ENCODE measurements at places on chromosomes 11 and 22.

- DNase-seq, result no peak
These were observed 97.0 kb downstream of the SPON1 start for GRCh38 chr11:14059491-14059890.

DNA sequence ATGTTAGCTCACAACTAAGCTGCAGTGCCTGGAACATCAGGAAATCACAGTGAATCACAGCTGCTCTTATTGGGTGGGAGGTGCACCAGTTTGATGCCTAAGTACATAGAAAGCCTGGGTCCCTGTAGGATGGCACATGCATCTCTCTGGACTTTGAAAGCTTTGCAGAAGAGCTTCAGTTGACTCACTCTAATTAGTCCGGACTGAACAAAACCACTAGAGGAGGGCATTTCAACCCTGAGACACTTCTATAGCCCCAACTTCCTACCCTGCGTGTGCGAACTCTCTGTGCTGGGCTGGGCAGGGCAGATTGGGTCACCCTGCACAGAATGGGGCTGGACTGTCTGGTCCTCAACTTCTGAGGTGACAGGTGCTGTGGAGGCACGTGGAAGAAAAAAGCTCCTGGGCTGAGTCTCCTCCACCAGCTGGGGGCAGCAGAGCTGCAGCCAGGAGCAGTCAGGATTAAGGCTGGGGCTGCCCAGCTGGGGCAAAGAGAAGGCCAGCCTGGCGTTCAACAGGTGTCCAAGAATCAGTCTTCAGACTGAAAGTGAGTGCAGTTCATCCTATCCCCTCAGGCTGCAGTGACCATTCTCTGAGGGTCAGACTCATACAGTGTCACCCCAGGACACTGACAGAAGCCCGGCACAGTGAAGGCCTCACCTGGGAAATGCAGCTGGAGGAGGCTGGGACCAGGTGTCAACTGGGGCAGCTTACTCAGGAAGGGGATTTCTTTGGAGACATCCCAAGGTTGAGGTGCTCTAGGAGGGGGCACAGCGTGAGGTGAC lies 22.1 kb downstream of the GGTLC2 start:
- no peak for DNase-seq

DNA sequence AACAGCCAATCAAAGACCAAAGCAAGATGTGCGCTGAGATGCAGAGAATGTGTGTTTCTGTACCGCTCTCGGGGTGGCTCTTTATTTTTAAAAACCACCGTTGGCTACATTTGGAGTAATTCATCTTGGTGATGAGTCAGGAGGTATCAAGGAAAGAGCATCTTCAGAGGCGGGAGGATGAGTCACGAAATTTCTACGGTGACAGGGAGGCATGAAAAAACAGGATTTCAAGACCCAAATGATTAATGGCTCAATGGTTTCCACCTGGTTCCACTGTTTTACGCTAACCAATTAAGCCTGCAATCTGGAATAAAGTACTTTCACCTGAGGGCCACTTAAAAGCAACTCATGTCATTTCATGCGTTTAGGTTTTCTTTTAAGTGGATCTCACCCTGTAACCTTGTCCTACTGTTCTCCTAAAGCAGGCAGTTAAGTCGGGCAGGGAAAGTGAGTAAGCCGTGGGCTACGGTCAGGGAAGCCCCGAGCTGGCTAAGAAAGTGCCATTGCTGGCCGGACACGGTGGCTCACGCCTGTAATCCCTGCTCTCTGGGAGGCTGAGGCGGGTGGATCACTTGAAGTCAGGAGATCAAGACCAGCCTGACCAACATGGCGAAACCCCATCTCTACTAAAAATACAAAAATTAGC lies 74.6 kb downstream of the CELSR1 start:
- no peak for DNase-seq

- no peak for DNase-seq
These were observed 94.7 kb upstream of the FOLH1 start for GRCh38 chr11:49303080-49303479.

- DNase-seq, result no peak
These were observed 14.0 kb downstream of the SERPINH1 start for GRCh38 chr11:75576017-75576416.

- no peak for DNase-seq
These were observed 98.7 kb downstream of the MPPED1 start for GRCh38 chr22:43510281-43511070.

DNA sequence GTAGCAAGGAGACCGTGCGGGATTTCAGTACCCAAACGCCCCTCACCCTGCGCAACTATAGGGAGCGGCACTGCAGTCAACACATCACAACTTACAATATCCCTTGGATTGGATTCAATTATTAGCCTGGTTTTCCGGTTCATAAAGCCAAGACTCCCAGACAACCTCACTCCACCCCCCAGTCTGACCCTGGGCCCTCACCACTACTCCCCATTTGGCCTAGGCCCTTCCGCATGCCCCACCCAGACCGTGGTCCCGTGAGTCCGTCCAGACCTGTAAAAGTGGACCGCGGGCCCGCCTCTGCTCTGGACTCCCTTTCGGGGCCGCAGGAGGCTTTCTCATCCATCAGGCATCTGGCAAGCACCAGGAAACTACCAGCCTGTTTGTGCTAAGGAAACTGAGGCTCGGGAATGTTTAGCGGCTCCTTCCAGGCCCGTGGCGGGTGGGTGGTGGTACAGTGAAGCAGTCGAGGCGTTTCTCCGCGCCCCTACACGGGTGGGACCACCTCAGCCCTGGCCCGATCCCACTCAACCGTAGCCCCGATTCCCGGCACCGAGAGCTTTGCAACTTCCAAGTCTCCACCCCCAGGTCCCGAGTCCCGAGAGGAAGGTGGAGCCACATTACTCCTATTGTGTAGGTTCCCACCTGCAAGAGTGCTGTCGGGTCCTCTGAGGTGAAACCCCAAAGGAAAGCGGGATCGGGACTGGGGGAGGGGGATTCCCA lies 679 bp upstream of the DPP3 start:
- DNase-seq, result no peak

- DNase-seq, result no peak
These were observed 1.5 kb downstream of the OR9G1 start for GRCh38 chr11:56700242-56700913.

- no peak for DNase-seq
These were observed 1401.0 kb downstream of the BRD1 start for GRCh38 chr22:48426466-48427380.

- DNase-seq, result no peak
These were observed 38.7 kb upstream of the CDON start for GRCh38 chr11:126101251-126101929.

DNA sequence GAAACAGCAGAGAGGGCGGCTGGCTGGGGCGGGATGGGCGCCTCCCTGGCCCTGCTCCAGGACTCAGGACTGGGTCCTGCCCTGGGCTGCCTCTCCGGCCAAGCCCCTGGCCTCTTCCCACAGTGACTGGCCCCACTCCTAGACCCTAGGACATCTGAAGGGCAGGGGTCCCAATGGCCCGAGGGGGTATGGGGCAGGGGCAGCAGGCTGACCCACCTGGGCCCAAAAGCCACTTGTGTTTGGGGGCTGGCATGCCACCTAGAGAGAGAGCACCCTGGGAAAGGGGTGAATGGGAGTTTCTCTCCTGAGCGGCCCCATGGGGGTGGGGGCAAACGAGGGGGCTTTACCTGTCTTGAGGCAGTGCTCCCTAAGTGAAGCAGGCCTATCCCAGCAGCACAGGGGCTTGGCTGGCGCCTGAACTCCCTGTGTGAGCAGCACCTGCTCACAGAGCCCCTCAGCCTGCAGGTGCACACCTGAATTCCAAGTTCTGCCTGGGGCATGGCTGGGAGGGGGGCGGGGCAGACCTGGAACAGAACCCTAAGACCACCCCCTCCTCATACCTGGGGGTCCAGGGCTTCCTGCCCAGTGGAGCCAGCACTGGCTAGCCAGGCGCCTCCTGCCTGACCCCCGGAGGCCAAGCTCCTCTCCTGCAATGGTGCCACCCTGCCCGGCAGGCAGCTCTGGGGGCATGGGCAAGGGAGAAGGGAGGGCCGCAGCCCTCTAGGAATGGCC lies 16.9 kb downstream of the DUSP8 start:
- no peak for DNase-seq

GRCh38 chr11:8328848-8329330 lies 65.2 kb upstream of the LMO1 start:
- peak; percentile 84 for DNase-seq

DNA sequence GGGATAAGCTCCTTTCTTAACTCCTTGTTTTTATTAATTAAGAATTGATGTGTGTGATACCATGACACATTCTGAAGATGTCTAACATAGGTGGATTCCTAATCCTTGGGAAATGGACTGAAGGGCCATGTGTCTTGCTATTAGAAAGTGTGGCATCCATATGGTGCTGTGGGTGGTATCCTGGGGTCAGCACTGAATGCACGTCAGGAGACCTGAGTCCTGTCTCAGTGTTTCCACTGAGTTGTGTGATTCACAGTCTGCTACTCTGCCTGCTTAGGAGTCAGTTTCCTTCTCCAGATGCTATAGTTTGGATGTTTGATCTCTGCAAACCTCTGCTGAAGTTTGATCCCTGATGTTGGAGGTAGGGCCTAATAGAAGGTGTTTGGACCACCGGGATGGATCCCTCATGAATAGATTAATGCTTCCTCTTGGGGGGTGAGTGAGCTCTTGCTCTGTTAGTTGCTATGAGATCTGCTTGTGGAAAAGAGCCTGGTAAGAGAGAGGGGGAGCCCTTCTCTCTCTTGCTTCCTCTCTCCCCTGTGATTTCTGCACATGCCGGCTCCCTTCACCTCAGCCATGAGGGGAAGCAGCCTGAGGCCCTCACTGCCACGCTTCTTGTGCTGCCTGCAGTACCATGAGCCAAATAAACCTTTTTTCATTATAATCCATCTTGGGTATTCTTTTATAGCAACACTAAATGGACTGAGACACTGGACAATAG lies 666.5 kb downstream of the NTM start:
- no peak for DNase-seq

GRCh38 chr11:117816151-117816741 lies 8.3 kb downstream of the FXYD2 start:
- no peak for DNase-seq

DNA sequence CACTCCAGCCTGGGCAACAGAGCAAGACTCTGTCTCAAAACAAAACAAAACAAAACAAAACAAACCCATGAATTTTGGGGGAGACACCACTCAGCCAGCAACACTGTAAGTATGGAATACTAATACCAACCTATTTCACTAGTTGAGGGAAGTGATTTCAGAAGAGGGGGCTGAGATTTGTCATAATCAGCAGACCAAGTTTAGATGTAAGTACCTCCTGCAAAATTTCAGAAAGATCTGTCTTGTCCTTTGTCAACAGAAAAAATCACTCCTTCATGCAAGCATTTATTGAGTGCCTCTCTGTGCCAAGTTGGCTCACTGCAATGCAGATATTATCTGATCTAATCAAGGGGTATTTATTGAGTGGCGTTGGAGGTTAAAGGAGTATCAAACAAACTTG lies 23.4 kb upstream of the ADA2 start:
- DNase-seq, result no peak

DNA sequence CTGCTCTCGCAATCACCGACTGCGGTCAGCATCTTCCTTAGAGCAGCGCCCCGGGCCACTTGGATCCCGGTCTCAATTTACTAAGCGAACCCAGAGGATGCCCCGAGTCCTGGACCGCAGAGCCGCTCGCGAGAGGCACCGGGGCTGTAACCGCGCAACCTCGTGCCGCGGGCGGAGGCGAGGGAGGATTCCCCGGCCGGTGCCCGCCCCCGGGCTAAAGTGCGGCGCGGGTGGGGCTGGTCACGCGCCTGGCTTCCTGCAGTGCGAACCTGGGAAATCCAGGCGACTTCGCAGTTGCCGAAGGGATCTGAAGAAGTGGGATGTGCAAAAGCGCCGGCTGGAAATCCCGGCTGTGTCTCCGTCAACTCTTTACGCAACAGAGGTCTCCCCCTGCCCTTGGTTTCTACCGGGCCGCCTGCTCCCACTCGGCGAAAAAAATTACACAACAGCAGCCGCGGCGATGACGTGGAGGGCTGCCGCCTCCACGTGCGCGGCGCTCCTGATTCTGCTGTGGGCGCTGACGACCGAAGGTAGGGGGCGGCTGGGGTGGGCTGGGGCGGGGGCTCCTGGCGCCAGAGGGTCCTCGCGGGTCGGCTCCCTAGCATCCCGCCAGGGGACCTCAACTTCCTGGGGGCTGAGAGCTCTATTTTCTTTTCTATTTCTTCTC lies at the start of gene NCR3LG1:
NCR3LG1 (plus strand) TSS at position 291 of the 667 bp plus-strand sequence; CDS start at position 461, 170 bp downstream.
- peak; percentile 37 for DNase-seq

DNA sequence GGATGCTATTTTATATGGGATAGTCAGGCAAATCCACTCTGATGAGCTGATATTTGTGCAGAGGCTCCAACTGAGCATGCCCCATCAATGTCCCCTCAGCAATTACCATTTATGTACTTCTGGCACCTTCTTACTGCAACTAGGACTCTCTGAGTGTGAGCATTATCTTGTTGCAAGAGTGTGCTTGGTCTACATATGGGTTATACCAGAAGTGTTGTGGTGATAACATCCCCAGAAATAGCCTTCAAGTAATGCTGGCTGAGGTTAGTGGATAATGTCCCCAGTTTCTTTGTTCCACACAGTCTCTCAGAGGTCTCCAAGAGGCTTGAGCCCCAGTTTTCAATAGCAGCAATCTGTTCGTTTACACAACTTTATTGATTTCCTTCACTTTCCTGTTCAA lies 408.6 kb downstream of the JRKL start:
- DNase-seq, result no peak

GRCh38 chr22:36332623-36333332 lies 55.0 kb downstream of the MYH9 start:
- DNase-seq, result peak; percentile 46

DNA sequence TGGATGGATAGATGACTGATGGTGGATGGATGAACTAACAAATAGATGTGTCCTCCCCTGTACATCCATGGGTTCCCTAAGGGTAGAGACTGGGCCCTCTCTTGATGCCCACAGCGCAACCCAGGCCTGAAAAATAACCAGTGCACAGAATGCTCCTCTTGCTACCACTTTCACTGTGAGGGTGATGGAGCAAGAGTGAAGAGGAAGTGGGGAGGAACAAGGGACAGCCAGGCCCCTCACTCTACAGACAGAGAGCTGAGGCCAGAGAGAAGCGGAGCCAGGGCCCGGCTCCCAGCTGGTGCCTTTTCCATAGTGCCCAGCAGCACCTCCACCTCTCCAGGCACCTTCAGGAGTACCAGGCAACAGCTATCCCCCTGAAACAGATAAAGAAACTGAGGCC lies 67.7 kb downstream of the THAP12 start:
- no peak for DNase-seq

GRCh38 chr11:67607507-67607906 lies 771 bp downstream of the NDUFV1 start:
- no peak for DNase-seq

GRCh38 chr11:44885919-44886789 lies 64.5 kb downstream of the TP53I11 start:
- DNase-seq, result no peak

GRCh38 chr11:61752117-61752924 lies at the start of gene MYRF:
MYRF (plus strand) TSS chr11:61752636; CDS start chr11:61752745, 109 bp downstream.
- DNase-seq, result peak; percentile 61

Data from GM12892 (cell line).